Fibroblast of the aortic adventitia (primary cell): ENCODE measurements at places on chromosomes 16 and 17. TPM values are rescaled to one million over a fixed set of nuclear protein-coding genes. Genes with fewer than 3 reads are reported as not detected.

CTRB2 gene
- not detected in 2 replicates for total RNA-seq

VTN gene
- 0.09 and 0.82 TPM in 2 replicates for total RNA-seq

CHD9 gene
- total RNA-seq: 70.8 and 90.6 TPM in 2 replicates

CNTROB gene
- total RNA-seq: 31.4 and 34.9 TPM in 2 replicates

ZPBP2 gene
- total RNA-seq: not detected in 2 replicates

C17orf78 gene
- total RNA-seq: not detected in 2 replicates

CTF1 gene
- 2.5 and 3.2 TPM in 2 replicates for total RNA-seq

CCL5 gene
- total RNA-seq: not detected in 2 replicates

RAB26 gene
- 0.27 and 3.6 TPM in 2 replicates for total RNA-seq

DNA sequence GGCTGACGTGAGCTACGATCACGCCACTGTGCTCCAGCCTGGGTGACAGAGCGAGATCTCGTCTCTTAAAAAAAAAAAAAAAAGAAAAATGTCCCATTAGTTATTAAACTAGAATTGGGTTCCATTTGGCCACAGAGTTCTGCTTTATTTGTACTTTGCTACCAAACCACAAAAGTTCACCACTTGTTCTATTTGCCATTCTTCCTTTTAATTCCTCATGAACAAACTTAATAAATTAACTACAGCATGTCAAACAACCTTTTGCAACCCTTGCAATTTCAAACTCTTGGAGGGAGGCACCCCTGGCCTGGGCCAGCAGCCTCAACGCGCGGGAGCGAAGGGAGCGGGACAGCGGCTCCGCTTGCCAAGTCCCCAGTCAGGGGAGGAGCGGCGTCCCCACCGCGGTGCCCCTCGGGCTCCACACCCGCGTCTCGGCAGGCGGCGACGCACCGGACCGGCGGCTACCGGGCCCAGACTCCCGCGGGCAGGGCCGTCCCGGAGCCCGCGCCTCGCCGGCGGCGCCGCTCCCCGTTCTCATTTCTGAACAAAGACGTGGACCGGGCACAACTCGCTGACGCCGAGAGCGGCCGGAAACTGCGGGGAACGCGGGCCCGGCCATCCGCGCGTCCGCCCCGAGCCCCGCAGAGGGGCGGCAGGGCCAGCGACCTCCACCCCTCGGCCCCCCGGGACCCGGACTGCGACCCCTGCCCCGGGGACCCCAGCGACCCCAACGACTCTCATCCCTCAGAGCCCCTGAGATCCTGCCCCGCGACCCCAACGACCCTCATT, 775 bp downstream of the CYTH1 start:
- peak; percentile 19 for DNase-seq

DNA sequence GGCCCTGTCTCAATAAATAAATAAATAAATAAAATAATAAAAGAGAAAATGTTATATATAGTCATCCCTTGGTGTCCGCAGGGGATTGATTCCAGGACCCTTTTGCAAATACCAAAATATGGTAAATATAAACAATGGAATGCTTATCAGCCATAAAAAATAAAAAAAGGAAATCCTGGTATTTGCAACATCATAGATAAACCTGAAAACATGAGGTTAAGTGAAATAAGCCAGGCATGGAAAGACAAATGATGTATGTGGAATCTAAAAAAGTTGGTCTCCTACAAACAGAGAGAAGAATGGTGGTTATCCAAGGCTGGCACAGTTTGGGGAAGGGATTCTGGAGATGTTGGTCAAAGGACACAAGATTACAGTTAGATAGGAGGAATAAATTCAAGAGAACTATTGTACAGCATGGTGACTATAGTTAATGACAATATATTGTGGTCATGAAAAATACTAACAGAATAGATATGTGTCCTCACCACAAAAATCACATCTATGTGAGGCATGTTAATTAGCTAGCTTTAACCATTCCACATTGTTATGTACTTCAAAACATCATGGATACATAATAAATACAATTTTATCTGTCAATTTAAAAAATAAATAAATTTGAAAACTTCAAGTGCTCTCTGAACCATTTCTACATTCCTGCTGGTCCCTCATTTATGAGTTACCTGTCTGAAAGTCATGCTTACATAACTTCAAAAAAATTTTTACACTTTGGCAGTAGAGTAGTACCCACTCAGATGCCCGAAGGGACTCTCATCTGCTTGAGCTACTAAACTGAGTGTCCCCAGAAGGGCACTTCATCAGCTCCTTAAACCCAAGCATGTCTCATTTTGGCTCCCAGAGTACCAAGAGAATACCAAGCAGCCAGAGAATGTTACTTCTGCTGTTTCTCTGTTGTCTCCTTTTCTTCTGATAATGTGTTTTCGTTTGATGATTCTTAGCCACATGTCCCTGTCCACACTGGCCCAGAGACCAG, 26.6 kb downstream of the N4BP1 start:
- peak; percentile 51 for DNase-seq

DNA sequence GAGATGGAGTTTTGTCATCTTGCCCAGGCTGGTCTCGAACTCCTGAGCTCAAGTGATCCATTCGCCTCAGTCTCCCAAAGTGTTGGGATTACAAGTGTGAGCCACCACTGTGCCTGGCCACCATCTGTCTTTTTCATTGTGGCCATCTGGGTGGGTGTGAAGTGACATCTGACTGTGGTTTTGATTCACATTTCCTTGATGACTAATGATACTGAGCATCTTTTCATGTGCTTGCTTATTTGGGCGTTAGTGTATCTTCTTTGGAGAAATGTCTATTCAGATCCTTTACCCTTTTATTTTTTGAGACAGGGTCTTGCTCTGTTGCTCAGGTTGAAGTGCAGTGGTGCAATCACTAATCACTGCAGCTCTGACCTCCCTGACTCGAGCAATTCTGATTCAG, 53.9 kb upstream of the ERN1 start:
- no peak for DNase-seq

DNA sequence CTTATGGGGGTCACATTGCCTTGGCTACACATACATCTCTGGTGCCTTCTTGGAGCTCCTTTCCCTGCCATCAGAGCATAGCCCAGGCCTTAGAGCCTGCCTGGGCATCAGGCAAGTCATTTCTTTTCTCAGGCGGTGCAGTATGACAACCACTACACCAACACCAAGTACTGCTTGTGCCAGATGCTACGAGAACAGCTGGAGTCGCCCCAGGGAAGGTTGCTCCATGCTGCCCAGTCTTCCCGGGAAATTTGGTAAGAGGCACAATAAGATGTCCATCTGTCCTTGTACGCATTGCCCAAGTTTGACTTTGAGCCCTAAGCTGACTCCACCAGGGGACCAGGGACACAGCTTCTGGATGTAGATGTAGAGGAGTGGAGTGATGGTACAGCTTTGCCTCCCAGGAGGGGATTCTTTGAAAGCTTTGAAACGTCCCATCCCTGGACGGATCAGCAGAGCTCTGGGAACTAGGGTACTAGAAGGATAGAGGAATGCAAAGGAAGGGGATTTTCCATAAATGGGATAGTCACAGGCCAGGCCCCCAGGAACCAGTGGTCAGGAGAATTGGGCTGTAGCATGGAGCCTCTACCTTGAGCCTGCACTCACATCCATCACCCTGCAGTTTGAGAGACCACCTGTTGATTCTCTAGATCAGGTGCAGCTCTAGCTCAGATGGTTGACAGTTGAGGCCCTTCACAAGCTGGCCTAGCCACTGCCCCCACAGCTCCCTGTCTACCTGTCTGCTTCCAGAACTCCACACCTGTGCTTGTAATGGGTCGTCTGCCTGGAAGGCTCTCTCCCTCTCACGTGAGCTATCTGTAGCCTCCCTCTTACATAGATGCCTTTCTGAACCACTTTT, 11.0 kb upstream of the NFATC3 start:
- DNase-seq: no peak

DNA sequence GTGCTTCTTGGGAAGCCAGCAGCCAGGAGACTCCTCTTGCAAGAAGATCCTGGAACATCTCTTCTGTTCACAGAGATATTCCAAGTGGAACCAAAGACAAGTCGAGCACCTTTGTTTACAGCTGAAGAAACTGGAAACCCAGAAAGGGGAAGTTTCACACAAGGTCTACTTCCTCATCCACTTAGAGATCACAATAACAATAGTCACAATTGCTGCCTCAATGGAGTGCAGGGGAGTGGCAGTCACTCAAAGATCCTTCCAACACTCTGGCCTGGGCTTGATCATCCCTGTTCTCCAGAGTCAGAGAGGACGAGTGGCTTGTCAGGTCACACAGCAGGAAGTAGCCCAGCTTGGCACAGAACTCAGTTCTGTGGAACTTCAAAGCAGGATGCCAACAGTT, 46.9 kb upstream of the SIAH1 start:
- no peak for DNase-seq

DNA sequence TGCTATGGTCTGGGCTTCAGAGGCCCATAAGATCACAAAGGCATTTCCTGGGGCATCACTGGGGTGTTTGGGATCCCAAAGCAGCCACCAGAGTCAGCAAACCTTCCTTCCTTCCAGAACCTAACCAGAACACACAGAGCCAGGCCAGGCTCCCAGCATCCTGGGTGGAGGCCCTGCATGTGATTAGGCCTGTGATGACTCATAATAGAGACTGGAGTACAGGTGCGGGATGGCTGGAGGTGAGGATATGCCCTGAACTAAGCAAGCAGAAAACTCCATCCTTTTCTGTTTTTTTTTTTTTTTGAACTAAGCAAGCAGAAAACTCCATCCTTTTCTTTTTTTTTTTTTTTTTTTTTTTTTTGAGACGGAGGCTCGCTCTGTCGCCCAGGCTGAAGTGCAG, 17.7 kb upstream of the GFOD2 start:
- DNase-seq: no peak

DNA sequence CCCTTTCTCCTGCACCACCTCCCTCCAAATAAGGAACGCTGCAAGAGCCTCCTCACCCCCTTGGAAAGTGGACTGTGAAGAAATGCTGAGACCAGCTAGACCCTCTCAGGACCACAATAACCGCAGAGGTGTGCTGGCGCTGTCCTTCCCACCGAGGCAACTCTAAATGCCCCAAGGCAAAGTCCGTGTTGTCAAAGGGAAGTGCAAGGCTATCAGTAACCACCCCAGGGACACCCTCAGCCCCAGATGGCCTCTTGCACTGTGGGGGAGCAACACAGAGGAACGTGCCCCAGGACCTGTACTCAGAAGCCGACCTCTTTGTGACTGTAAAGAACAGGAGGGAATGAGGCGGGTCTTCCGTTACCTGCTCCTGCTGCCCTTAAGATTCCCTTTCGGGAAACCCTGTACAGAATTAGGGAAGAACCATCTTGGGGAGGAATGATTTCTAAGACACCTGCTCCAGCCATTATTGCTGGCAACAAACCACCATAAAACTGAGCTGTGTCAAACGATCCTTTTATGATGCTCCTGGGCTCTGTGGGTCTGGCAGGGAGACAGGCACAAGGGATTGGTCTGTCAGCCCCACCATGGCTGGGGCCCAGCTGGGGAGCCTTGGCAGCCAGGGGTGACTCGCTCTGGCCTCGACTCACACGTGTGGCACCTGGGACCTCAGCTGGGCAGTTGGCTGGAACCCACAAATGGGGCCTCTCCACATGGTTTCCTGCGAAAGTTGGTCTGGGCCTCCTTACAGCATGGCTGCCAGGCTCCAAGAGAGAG, 14.6 kb upstream of the MED9 start:
- DNase-seq: no peak

GRCh38 chr17:64170286-64170685, 40.3 kb upstream of the ERN1 start:
- no peak for DNase-seq

DNA sequence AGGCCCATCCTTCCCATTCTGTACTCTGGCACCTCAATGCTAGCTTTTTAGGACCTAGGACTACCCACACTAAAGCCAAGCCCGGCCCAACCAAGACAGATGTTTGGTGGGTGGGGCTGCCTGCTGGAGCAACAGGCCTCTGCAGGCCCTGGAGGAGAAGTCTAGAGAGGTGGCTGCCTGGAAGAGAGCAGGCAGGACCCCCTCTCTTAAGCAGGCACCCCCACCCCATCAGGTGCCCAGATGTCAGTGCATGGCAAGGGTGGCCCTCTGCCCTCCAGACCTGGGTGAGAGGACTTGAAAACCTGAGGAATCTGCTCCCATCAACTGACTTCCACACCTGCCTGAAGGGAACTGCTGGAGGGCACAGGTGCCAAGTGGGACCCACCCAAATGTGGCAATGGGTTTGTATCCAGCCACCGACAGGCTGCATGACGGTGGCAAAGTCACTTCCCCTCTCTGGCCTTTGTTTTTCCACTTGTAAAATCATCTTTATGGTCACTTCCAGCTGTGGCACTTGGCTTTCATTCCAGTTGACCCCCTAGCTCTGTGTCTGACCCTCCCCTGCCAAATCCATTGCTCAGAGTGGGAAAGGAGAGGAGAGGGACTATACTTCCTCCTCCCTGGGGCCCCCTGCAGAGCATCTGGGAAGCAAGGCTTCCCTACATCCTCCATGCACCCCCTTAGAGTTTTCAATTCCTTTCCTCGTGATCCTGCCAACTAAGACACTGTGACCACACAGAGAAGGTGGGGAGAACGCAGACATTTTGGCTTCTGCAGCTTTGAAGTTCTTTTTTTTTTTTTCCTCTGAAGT, 1.7 kb upstream of the STAT5A start:
- DNase-seq: no peak

GRCh38 chr17:14833201-14833785, 431.8 kb downstream of the PMP22 start:
- peak; percentile 7 for DNase-seq

GRCh38 chr17:78922816-78923498, 2.2 kb downstream of the TIMP2 start:
- no peak for DNase-seq

DNA sequence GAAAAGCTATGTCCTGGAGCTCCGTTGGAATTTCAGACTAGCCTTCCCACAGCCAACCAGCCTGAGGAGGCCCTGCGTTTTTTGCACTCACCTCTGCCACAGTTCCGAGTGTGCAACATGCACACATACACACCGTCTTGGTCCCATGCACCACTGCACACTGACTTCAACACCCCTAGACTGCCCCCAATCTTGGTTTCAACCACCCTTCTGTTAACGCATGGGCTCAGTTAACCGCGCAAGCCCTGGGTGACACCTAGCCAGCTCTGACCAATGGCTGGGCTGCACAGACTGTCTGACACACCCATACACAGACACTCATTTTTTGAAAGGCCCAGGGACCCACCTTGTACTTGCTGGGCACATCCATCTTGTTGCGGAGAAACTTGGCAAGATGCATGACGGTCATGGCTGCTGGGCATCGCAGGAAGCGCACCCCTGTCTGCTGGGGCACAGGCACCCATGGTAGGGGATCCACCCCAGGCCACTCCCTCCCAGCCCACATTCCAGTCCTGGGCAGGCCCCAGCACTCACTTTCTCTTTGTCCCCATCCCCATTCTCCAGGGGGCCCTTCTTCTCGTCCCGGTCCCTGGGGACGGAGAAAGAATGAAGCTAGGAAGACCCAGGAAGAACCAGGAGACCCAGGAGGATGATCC, 8.0 kb downstream of the CISD3 start:
- DNase-seq: no peak

GRCh38 chr16:17116595-17117322, 354.0 kb downstream of the XYLT1 start:
- no peak for DNase-seq
